Panc1 (cell line): ENCODE measurements at places on chromosomes 6 and 20. TPM values are rescaled to one million over a fixed set of nuclear protein-coding genes. Genes with fewer than 3 reads are reported as not detected.

The CFAP206 gene
- total RNA-seq = 2.4 TPM

The GPR63 gene
- 0.95 TPM for total RNA-seq

The CLIC5 gene
- total RNA-seq = 0.05 TPM

The MAP7 gene
- 1.8 TPM for total RNA-seq

The ELOVL2 gene
- 27.8 TPM for total RNA-seq

The DACT2 gene
- 3.3 TPM for total RNA-seq

The NNAT gene
- total RNA-seq = not detected

The PAK5 gene
- total RNA-seq = not detected

The IL17A gene
- not detected for total RNA-seq

The CNR1 gene
- total RNA-seq = 0.13 TPM

The FOXA2 gene
- total RNA-seq = 28.0 TPM

The TRIM15 gene
- 0.13 TPM for total RNA-seq

The ADISSP gene
- 100 TPM for total RNA-seq

The GPANK1 gene
- total RNA-seq = 18.3 TPM

The TFEB gene
- total RNA-seq = 13.3 TPM

The MATN4 gene
- total RNA-seq = 0.15 TPM

The ENPP1 gene
- 6.8 TPM for total RNA-seq

The SRMS gene
- total RNA-seq = not detected

The PTCRA gene
- total RNA-seq = not detected

The GSTA3 gene
- not detected for total RNA-seq

The BTN1A1 gene
- 0.10 TPM for total RNA-seq

The PRL gene
- not detected for total RNA-seq

The ENTPD6 gene
- 108 TPM for total RNA-seq

The SNAP25 gene
- total RNA-seq = 0.69 TPM

The PLN gene
- total RNA-seq = not detected

The OR5V1 gene
- not detected for total RNA-seq
